ENCODE measurements at places on chromosomes 5 and 9.

GRCh38 chr5:115391780-115392179 lies 95.3 kb upstream of the CCDC112 start:
- no peak for DNase-seq

DNA sequence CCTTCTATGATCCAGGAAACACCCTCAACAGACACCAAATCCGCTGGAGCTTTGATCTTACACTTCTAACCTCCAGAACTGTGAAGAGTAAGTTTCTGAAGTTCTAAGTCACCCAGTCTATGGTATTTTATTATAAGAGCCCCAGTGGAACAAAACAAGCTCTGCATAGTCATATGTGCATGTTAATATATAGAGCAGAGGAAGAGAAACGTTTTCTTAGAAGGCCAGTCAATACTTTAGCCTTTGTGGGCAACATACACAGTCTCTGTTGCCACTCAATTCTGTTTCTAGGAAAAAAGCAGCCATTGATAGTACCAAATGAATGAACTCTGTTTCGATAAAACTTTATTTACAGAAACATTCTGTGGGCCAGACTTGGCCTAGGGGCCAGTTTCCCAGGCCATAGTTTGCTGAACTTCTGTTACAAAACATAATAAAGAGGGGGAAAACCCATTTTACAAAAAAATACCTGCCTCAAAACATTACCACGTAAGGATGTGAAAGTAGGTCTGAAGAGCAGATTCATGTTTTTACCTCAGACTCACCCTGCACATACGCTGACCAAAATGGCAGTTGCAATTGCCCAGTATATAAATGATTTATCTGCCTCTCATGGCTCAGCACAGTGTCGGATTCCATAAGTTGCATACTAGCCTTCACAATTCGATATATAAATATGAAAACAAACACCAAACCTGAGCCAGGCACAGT lies 350.5 kb downstream of the SLIT3 start:
- DNase-seq, result no peak

- no peak for DNase-seq
These were observed 156.7 kb downstream of the SYK start for GRCh38 chr9:90958328-90958727.

DNA sequence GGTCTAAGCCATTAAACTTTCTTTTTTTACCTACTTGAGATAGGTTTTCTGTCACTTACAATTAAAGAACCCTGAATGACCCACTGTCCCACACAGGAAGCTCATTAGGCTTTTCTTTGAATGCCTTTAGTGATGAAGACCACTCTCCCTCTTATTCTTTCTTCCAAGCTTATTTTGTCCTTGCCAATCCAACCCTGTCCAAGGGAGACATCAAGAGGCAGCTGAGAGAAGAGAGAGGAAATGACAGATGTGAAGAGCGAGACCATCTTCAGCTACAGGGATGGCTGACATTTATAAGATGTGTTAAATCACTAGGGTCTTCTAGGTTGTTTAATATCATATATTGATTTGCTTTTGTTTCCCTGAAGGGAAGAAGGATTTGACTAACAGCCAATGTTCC lies 133.5 kb downstream of the FAM114A2 start:
- DNase-seq, result no peak

- DNase-seq, result no peak
These were observed 341.8 kb downstream of the MAN2A1 start for GRCh38 chr5:110031402-110032140.

DNA sequence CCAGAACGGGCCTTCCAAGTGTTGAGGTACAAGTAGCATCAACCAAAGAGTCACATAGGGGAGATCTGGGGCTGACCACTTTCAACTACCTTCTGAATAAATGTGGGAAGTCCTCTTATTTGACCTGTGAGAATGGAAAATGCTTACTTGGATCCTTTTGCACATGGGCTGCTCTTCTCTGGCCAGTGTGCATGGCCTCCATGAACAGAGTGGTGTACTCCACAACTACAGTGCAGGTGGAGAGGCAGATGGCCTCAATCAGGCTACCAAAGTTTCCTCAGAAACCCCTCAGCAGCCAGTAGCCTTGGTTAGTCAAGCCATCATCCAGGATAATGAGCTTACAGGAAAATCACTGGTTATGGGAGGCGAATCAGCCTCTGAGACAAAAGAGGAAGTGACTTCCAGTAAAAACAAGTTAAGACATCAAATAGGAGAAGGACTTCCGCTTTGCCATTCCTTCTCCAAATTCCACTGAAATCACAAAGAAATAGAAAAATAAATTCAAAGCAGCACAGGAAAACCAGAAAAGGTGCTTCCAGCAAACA lies 18.3 kb upstream of the FCHO2 start:
- DNase-seq, result no peak

DNA sequence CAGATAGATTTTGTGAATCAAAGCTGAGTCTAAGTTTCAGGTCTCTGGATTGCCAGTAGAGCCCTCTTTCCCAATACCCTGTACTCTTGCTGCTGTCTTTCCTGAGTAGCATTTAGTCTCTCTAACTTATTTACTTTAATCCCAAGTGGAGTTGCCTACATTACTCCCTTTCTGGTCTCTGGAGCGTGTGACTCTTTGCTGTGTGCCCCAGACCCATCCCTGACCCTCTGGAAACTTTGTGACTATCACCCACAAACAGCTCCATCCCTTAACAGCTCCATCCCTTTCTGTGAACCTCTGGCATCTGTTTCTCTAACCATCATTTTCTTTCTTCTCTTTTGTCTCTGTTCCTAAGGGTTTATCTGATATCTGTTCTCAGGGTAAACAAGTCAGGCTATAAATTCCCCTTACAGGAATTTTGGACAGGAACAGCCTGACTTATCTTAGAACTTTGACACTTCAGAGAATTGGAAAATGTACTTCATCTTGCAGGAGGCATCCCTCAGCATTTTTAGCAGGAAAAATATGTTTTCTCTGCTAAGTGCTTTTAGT lies 1167.1 kb upstream of the SEMA6A start:
- no peak for DNase-seq

GRCh38 chr5:140190872-140191218 lies 15.9 kb downstream of the CYSTM1 start:
- no peak for DNase-seq

DNA sequence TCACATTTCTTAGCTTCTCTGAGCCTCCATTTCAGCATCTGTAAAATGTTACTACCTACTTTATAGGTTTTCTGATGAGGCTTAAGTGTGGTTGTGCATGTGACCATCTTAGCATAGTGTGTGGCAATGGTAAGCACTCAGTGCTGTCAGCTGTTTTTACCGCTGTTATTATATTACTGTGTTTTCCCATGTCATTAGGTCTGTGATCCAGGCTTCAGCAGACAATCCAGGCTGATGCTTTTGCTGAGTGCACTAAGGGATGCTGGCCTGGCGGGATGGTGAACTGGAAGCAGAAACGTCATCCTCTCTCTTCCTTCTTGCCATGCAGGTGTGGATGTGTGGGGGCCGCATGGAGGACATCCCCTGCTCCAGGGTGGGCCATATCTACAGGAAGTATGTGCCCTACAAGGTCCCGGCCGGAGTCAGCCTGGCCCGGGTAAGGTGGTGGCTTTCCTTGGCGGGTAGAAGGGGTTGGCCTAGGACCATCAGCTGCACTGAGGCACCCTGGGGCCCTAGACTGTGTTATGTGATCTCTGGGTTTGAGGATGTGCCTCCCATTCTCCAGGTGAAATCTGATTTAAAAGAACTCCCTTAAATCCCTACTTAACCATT lies 41.9 kb upstream of the SAP30L start:
- no peak for DNase-seq

- no peak for DNase-seq
These were observed 89.0 kb downstream of the FRMD3 start for GRCh38 chr9:83449166-83449565.

DNA sequence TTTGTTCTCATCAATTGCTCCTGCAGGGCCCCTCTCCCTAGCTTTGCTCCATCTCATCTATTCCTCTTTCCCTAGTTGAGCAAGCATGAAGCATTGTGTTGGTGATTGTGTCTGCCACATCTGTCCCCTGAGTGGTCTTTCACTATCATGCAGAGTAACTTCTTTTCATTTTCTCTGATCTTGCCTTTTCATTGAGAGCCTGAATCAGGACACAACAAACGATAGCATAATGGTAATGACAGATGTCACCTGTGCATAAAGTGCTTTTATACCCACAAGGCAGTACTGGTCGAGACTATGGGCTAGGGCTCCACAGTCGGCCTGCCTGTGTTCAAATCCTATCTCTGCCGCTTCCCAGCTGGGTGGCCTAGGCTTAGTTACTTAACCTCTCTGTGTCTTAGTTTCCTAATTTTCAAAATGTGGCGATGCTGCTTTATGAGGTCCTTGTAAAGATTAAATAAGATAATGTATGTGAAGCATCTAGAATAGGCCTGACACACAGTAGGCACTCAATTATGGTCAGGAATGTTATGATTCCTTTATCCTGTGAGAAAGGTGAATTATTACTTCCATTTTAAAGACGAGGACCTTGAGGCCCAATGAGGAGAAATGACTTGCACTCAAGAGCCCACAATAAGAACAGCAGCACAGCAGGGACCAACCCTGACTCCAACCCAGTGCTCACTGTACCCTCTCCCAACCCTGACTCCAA lies 137.1 kb upstream of the ZNF618 start:
- DNase-seq, result no peak

DNA sequence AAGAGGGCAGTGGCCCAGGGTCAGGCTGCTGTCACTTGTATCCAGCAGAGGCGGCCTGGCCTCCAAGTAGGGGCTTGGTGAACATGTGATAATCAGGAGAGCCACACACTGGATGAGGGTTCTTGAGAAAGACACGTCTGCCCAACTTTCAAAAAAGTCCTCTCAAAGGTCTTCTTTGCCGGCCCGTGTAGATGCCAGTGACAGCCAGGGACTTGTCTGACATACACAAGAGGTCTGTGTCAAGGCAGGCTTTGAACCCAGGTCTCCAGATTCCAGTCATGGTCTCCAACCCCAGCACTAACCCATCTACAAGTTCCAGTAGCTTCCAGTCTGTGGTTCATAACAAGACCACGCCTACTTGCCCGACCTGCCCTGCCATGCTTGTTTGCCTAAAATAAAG lies 7.9 kb upstream of the AMBP start:
- DNase-seq, result no peak

GRCh38 chr5:135195270-135195608 lies 161.2 kb upstream of the PITX1 start:
- no peak for DNase-seq

DNA sequence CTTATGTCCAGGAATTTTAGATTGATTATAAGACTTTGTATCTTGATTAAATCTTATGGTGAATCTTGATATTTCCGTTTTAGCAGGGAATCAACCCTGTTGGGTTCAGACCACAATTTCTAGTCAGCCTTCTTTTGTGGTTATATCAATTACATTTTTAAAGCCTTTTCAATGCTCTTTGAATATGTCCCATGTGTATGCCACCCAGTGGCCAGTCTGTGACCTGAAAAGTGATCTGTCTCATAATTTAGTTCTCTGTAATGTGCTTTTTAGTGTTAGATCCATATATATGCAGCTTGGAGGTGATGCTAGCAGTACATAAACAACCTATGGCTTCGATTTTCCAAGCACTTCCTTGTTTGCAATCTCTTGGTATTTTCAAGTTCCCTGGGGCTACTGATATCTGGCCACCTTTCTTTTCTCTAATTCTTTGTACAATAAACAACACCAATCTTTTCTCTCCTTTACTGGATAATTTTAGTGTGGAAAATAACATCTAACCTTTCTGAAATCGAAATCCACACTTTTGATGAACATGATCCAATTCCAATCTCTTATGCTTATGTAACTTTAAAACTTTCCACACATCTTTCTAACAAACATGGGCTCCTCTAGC lies 28.8 kb downstream of the PDE8B start:
- DNase-seq, result no peak

GRCh38 chr5:133459474-133460160 lies 152.7 kb downstream of the FSTL4 start:
- DNase-seq, result no peak

- no peak for DNase-seq
These were observed 450.4 kb upstream of the NMUR2 start for GRCh38 chr5:152855441-152855840.

- no peak for DNase-seq
These were observed 39.8 kb upstream of the SLC24A2 start for GRCh38 chr9:19828576-19829109.

- DNase-seq, result no peak
These were observed 153.8 kb downstream of the DEPDC1B start for GRCh38 chr5:60546207-60546606.

- no peak for DNase-seq
These were observed 597 bp upstream of the TMEM250 start for GRCh38 chr9:136119061-136119882.

- DNase-seq, result no peak
These were observed 26.1 kb downstream of the CHD1 start for GRCh38 chr5:98902733-98903132.

- no peak for DNase-seq
These were observed 29.2 kb upstream of the NSMF start for GRCh38 chr9:137488327-137488653.

DNA sequence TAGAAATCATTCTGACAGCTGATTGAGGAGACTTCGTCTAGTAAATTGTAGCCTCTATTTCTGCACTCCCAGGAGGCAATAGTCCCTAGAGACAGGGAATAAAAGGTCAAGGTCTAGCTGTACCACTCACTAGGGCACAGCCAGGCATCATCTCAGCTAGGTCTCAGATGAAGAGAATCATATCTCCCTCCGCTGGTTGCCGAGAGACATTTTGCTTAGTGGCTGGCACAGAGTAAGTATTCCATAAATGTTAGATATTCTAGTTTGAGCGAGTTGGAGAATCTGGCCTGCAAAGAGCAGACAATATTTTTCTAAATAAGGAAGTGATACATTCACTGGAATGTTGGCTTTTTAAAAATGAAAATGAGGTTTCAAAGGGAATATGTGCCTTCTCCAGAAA lies 180.4 kb upstream of the ACTBL2 start:
- no peak for DNase-seq

DNA sequence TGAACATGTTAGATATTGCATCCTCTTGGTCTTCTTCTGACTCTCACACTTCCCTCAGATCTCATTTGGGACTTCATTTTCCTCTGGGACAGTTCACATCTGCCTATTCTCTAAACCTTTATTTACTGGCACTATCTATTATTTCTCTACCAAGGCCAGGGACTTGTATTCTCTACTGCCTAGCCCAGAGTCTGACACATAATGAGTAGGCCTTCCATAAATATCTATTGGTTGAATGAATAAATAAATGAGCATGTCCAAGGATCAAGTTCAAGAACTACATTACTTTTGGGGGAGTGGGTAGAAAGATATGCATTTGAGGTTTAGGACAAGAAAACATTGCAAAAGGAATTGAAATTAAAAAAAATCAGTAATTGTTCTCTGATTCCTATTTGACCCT lies 250.3 kb downstream of the TRIM32 start:
- no peak for DNase-seq

DNA sequence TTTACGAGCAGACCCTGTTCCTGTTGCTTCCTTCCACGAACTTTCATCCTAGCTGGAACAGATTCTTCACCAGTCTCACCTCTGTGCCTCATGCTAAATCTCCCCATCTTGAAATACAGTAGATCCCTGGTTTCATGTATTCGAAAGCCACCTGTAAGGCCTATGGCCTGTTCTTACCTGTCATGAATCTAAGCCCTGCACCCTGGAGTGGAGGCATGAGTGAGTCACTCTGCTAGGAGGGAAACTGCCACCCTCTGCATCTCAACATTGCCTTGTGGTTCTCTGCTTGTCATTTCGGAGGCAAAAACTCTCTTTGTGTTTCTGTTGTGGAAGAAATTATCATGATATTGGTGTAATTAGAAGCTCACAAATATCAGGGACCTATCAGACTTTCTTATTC lies 320.0 kb downstream of the ENC1 start:
- no peak for DNase-seq

Data from stimulated activated CD4-positive, alpha-beta T cell treated with anti-CD3 and anti-CD28 coated beads, Interleukin-4, amount 100 ng/mL, for 48 hours (primary cell).